ENCODE measurements at places on chromosomes 1 and 21.

DNA sequence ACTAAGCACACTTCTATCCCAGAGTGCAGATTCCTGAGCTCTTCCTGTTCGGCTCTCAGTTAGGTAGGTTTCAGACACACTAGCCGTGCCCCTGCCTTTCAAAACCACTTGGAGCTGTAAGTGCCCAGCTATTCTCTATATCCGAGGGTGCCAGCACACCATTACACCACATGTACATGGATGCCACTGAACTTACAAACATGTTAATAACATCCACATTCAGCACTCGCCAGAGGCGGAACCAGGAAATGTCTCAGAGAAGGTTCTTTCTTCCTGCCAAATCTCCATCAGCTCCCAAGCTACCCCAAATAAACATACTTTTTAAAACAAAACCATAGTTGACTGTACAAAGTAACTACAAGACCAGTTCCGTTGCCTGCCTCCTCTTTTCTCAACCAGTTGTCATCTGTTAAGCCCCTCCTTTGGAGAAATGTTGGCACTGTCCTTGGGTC is 78.4 kb upstream of the CTTNBP2NL start:
- DNase-seq = no peak

DNA sequence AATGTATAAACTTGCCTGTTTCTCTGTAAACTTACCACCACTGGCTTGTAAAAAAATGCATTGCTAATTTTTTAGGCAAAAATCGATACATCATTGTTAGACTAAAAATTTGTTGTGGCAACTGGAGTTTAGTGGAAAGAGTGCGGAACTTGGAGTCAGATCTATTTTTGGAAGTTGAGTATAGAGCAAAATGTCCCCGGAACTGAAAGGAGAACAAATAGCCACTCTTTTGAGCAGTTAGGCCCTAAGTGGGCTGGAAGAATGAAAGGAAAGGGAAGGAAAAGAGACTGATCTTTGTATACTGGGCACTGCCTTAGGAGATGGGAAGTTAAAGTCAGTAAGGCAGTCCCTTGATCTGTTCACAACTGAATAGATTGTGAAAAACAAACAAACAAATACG is 30.2 kb downstream of the OPTC start:
- no peak for DNase-seq

DNA sequence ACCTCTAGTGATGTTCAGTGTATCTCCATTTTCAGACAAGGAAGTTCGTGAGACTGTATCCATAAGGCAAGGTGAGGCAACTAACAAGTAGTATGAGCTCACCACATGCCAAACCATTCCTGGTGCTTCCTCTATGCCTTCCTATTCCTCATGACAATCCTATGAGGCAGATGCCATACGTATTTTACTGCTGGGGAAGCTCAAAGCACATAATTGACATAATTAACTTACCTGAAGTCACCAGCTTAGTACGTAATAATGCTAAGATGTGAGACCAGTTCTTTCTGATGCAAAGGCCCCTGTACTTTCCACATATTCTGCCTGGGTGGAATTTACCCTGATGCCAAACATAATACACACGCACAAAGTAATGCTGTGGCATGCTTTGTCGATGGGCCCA is 83.6 kb upstream of the NFIA start:
- DNase-seq = no peak

DNA sequence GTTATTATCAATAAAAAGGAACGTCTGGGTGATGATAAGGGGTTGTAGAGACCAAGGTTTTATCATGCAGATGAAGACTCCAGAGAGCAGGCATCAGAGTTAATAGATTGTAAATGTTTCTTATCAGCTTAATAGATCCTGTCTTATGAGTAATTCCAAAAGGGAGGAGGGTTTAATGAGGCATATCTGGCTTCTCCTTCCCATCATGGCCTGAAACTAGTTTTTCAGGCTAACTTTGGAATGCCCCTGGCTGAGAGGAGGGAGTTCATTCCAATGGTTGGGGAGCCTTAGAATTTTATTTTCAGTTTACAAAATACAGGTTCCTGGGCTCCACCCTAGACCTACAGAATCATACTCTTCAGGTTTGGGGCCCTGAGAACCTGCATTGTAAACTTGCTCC is 13.5 kb downstream of the PLA2G2D start:
- no peak for DNase-seq

DNA sequence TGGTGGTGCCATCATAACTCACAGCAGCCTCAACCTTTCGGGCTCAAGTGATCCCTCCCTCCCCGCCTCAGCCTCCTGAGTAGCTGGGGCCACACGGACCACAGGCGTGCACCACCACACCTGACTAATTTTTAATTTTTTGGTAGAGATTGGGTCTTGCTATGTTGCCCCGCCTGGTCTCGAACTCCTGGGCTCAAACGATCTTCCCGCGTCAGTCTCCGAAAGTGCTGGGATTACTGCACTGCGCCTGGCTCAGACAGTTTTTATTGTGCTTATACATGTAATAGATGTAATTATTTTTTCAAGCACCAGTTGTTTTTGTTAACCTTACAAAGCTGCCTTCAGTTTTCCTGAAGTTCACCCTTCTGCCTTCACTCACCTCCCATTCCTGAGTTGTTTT is 38.0 kb upstream of the HMGN1 start:
- no peak for DNase-seq
